Fibroblast of the aortic adventitia (primary cell): ENCODE measurements at places on chromosomes 3 and 15. TPM values are rescaled to one million over a fixed set of nuclear protein-coding genes. Genes with fewer than 3 reads are reported as not detected.

DNA sequence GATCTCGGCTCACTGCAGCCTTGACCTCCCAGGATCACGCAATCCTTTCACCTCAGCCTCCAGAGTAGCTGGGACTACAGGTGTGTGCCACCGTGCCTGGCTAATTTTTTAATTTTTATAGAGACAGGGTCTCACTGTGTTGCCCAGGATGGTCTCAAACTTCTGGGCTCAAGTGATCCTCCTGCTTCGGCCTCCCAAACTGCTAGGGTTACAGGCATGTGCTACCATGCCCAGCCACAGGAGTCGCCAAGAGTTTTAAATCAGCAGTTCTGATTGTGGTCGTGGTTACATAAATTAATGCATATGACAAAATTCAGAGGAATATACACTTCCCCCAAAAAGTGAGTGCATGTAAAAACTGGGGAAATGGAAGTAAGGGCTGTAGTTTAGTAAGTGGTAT lies 32.9 kb downstream of the MEGF11 start:
- no peak for DNase-seq

DNA sequence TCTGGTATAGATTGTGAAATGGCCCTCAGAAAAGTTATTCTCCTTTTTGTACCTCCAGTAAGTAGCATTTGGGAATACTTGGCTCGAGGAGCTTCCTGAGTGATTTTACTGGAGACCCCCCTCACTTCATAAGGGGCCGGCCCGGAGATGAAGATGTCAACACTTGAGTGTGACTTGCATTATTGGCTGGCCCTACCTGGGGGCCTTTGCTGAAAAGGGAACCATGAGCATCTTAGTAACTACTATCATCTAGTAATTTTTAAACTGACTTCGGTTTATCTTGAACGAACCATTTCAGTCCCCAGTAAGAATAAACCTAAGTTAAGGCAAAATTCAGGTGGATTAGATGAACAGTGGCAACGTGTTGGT lies 1.3 kb downstream of the FAIM start:
- no peak for DNase-seq

DNA sequence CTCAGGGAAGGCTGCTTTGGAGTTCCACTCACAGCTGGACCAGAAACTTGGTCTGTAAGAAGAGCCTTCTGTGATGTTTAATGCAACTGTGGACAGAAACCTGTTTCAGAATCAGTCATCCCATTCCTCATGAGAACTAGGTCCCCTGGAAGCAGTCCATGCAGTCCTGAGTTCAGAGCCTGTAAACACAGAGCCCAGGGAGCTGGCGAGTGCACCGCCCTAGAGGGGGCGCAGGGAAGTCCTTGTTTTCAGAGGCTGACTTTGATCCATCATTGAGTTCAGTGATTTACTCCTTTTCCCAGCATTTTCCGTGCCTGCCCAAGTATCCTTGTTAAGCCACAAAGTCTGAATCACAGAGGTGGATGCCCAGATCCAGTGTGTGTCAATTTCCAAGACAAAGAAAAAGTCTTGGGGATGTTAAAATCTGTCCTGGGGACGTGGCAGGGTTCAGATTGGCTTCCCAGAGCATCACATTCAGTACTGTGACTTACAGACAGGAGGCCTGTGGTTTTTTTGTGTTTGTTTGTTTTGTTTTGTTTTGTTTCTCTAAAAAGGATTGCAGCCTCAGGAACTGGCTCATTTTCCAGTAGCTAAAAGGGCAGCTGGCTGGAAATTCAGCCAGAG lies 9.8 kb upstream of the TXNRD3 start:
- DNase-seq = peak; percentile 50

- no peak for DNase-seq
Observed at GRCh38 chr3:42711491-42712343, 9.1 kb upstream of the HHATL start.

- no peak for DNase-seq
Observed at GRCh38 chr15:74845208-74845568, 2.2 kb upstream of the ULK3 start.

GRCh38 chr15:55241891-55242290 lies 45.1 kb upstream of the RSL24D1 start:
- DNase-seq = peak; percentile 55

DNA sequence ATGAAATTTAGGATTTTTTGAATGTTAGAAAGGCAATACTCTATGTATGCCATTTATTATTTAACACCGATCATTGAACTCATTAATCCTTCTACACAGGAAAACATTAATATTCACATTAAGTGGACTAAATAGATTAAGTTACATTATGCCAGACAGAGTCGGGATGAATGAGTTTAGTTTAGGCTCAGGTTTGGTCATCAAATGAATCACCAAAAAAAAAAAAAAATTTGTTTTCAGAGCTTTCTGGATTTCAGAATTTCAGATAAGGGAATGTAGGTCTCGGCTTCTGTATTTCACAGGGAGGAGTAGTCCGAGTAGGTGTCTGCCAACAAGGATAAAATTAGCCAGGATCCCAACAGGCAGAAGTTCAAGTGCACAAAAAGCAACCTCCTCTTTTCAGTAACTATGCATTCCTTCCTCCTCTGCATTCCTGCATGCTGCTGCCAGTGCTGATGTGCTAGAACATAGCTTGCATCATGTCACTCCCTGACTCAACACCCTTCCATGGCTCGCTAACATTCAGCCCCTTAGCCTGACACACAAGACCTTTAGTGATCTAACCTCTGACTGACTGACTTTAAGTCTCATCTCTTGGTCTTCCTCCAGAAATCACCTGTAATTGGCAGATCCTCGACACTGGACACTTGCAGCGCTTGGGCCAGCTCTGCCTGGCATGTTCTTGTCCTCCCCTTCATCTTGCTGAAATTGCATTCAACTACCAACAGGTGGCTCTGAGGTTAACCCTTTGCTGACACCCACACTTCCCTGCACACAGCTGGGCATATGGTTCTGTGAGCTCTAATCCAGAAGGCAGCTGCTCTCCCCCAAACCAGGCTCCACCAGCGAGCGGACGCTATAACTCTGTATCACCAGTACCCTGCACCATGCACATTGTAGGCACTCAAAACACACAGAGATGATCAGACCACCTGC lies 145.4 kb upstream of the PROK2 start:
- DNase-seq = peak; percentile 73

- DNase-seq = peak; percentile 9
Observed at GRCh38 chr15:51600114-51600513, 22.5 kb downstream of the DMXL2 start.

DNA sequence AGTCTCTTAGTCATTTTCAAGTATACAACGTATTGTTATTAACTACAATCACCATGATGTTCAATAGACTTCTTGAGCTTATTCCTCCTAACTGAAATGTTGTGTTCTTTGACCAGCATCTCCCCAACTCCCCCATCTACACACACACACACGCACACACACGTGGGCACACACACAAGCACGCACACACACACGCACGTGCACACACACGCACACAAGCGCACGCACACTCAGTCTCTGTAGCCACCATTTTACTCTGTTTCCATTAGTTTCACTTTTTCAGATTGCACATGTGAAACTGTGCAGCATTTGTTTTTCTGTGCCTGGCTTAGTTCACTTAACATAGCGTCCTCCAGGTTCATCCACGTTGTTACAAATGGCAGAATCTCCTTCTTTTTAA lies 247.0 kb downstream of the XXYLT1 start:
- no peak for DNase-seq

GRCh38 chr15:68620721-68621527 lies 42.1 kb downstream of the CORO2B start:
- DNase-seq = peak; percentile 99

GRCh38 chr3:95627293-95627692 lies 1187.1 kb upstream of the EPHA6 start:
- DNase-seq = no peak

DNA sequence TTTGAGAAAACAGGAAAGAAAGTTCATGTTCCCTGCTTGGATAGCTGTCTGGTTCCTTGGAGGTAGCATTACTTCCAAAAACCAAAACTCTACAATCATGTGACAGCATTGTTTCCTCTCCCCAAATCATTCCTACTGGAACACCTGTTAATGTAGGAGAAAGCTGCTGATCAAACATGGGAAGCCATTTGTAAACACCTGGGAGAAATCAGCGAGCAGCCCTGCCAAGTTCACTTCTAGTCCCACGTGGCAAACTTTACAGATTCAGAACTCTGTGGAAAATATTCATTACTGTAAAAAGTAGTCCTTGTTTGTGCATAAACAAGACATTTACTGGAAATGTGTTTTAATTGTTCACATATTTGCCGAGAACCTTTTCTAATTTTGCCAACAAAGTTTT lies 275.5 kb upstream of the AZI2 start:
- DNase-seq = no peak

Gene CCDC54
- total RNA-seq = not detected in 2 replicates

Gene CTXN2
- total RNA-seq = not detected in 2 replicates

Gene MUC4
- total RNA-seq = not detected in 2 replicates

Gene AQP9
- 0.09 and 1.1 TPM in 2 replicates for total RNA-seq

Gene P2RY13
- not detected in 2 replicates for total RNA-seq

Gene AADACL2
- total RNA-seq = 0.90 TPM in 1 of 2 replicates, not detected in the other
